ENCODE measurements at places on chromosomes 12 and 14.

- DNase-seq = no peak
These were observed 14.0 kb downstream of the ULK1 start for GRCh38 chr12:131908092-131909080.

- DNase-seq = no peak
These were observed 612 bp downstream of the VPS37B start for GRCh38 chr12:122895320-122895703.

DNA sequence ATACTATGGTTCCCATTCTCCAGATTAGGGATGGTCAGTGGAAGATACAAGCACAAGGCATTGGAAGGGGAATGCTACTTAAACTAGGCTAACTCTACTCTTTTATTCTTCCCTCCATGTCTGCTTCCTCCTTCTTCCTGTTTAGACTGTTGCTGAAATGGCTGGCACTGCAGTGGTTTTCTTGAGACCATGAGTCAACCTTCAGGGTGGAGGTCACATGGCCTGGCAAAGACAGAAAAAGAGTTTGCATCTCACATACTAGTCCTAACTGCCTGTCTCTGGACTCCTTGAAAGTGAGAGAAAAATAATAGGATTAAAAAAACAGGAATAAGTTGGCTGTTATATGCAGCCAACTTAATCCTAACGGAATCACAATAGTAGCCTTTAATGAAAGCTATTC, 37.0 kb downstream of the ALDH1L2 start:
- no peak for DNase-seq

DNA sequence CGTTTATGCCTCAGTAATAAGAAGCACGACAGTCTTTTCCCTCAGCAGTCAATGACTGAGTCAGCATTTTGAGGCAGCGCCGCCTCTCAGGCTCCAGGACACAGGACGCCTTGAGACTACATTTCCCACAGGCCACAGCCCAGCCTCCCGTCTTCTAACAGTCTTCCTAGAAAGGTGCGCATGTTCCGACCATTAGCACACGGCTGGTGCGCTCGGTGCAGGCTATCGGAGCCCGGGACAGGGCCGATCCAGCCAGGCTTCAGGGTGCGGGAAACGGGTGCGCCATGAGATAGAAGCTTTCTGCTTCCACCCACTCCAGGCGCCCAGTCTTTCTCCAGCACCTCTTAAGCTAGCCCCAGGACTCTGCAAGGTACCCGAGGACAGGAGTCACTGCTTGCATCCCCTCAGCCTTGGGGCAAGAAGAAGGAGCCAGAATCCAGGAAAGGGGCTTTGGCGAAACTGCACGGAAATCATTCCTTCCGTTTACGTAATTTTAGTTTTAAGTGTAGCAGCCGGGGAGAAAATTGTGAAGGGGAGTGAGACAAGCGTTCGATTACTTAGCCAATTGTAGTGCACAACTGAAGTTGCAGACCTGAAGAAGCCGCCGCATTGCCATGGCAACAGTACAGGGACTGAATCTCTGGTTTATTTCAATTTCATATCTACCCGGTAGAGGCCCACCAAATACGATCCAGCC, 54.0 kb downstream of the ZNF641 start:
- DNase-seq = peak; percentile 14

DNA sequence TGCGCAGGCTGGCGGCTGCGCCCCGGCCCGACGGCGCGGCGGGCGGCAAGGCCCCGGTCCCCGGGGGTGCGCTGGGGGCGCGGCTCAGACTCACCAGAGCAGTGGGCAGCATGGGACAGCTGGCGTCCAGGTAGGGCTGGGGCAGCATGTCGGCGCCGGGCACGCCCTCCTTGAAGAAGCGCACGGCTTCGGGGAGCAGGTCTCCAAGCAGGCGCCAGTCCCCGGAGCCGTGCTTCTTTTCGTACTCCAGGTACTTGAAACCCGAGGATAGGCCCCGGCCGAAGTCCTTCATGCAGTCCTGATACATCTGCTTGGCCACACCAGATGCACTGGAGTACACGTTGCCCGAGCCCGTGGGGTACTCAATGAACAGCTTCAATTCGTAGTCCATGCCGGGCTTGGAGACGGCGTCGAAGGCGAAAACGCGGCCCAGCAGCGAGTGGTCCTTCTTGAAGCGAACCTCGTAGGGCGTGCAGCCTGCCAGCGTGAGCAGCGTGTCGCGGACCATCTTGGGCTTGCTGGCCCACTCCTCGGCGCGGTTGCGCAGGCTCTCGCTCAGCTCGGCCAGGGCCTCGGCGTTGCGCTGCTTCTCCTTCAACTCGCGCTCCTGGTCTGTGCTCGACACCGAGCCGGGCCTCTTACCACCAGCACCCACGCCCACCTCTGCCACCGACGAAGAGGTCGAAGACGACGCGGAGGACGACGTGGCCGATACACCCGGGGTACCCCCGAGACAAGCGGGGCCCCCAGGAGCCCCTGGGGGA, 2.2 kb downstream of the IRF2BPL start:
- no peak for DNase-seq

GRCh38 chr12:62712681-62713573, 222.0 kb downstream of the PPM1H start:
- DNase-seq = no peak

GRCh38 chr14:55084401-55085059, 33.1 kb downstream of the MAPK1IP1L start:
- no peak for DNase-seq

GRCh38 chr12:50925342-50925651, 27.0 kb upstream of the HIGD1C start:
- DNase-seq = no peak

- no peak for DNase-seq
These were observed 20.1 kb downstream of the BICD1 start for GRCh38 chr12:32126720-32127119.

DNA sequence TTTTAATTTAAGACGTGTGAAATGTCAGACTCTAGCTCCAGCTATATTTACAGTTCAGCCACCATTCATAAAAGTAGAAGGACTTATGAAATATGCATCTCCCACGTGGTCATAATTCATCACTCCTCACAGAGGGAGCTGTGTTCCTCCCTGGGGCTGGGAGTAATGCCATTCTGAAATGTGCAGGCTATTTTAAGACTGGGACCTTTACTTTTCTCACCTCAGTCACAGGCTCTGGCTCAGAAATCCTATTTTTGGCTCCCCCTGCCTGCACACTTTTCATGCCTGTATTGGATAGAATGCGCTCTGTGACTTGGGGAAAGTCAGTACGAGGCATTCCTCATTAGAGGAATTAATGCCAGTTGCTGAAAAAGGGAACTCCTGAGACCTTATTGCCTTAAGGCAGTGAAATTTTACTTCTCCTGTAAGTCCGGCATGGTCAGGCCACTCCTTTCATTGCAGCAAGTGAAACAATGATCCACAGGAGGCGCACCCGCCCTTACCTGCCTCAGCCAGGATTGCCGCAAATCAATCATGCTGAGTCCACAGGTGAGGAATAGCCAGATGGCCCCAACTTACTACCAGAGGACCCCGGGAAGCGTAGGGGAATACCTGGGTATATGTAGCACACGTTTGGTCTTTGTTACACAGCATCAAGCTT, 1133.2 kb upstream of the TMEM132C start:
- no peak for DNase-seq

GRCh38 chr12:8045952-8046944, 13.7 kb downstream of the FOXJ2 start:
- DNase-seq = peak; percentile 73

GRCh38 chr14:93034671-93034994, 81.1 kb downstream of the ITPK1 start:
- DNase-seq = no peak

- no peak for DNase-seq
These were observed 1216.4 kb upstream of the USP15 start for GRCh38 chr12:61043838-61044237.

DNA sequence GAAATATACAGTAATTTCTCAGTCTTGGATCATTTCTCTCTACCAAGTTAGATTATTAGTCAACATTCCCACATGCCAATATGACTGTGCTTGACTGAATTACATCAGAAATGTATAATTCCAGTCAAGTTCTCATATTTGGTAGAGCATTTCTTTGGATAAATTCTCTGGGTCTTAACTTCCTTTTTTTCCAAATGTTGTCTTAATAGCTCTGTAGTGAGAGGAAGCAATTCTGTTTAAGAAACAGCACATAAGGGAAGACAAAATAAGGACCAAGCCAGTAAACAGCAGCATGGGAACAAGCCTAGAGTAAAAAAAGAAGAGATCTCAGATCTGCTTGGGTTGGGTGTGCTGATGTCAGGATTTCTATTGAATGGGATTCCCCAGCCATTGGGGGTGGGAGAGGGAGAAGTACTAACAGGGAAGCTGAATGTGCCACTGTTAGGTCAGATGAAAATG, 14.2 kb upstream of the DYRK2 start:
- DNase-seq = no peak

DNA sequence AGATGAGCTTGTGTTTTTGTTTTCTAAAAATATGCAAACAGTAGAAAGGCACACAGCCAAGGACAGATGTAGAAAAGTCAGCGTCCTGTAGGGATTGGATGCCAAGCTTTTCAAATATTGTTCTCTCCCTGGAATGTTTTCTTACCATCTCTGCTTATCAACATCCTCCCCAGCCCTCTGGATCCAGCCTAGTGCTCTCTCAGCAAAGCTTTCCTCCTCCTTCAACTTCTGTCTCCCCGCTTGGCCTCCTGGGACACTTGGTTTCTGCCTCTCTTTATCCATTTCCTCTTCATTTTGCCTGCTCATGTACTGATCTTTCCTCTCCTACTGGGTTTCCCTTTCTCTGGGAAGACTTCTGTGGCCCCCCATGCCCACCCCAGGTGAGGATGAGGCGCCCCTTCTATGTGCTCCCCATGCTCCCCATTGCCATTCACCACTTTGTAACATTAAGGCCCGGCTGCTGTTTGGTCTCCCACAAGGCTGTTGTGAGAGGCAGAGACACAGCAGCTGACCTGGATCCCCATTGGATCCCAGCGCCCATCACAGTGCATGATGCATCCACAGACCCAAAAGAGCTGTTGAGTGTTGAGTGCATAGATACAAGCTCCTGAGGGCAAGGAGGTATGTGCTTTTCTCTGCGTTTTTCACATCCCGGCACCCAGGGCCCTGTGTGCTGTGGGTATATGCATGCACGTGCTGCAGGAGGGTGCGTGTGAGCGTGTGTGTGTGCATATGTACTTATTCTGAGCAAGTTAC, 38.2 kb downstream of the EVL start:
- no peak for DNase-seq

GRCh38 chr12:58441483-58441882, 478.8 kb downstream of the LRIG3 start:
- DNase-seq = no peak

- no peak for DNase-seq
These were observed 18.6 kb upstream of the TMEM106C start for GRCh38 chr12:47944685-47945340.

GRCh38 chr14:55580470-55581341, 699 bp downstream of the KTN1 start:
- DNase-seq = no peak

- DNase-seq = no peak
These were observed 9.9 kb upstream of the PTHLH start for GRCh38 chr12:27982385-27982784.

- DNase-seq = peak; percentile 16
These were observed 318.1 kb downstream of the AEBP2 start for GRCh38 chr12:19757317-19757877.

DNA sequence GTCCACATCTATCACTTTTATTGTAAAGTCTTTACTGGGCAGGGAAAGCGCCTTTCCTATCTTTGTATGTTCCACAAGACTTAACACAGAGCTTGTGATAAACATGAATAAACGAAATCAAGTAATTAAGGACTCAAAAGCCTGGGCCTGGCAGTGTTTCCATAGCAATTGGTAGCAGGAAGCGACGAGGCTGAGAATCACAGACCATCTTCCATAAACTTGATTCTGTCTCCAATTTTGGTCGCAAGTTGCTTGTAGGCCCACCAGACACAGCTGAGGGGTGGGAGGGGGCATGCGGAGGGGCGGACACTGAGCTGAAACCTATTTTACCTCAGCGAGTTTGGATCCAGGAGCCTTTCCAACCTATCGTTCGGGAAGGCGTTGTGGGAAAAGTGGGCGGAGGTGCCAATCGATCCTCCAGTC, 302 bp downstream of the CCDC38 start:
- no peak for DNase-seq

DNA sequence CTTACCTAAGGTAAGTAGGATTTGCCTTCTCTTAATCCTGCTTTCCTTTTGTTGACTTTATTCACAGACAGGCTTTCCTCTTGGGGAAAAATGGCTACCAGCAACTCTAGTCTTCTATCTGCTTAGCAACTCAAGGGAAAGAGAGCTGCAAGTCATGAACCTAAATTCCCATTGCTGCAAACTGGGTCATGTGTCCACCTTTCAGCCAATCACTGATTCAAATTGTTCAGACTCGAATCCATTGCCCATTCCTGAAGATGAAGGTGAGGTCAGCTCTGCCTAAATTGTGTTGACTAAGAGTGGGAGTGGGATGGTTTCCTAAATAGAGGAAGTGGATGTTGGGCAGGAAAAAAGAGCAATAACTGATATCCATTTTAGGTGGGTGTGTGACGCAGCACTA, 7.7 kb downstream of the FBXW8 start:
- DNase-seq = no peak

GRCh38 chr14:74886001-74886400, 4.3 kb downstream of the DLST start:
- no peak for DNase-seq

GRCh38 chr14:85947461-85948139, 417.7 kb downstream of the FLRT2 start:
- DNase-seq = no peak

- DNase-seq = no peak
These were observed 13.7 kb downstream of the TRMT61A start for GRCh38 chr14:103542605-103543088.

DNA sequence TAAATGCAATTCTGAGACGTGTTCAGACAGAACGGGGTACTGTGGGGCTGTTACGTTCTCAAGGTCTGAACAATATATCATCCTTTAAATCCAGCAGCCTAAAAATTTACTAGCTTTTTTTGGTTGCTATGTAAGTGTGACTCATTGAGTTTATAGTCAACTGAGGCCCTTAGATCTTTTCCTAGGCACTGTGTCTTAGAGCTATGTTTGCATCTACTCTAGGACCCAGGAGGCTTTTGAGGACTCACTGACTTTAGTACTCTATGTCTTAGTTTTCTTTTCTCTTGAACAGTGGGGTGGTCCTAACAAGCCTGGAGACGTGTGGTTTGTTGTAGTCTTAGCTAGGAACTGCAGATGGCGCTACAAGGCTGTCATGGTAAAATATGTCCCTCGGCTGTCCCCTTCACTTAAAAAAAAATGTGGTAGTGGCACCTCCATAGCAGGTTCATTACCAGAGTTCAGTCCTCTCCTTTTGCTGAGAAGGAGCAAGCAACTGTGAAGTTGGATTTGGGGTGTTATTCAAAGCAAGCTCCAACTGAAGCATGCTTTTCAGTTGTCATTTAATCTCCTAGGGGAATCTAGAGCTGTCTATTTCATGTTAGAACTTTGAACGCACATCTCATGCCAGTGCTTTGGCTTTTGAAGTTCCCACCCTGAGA, 8.7 kb upstream of the SPATS2 start:
- DNase-seq = no peak

Measured in HuH-7 (cell line).